SK-N-MC (cell line): ENCODE measurements at places on chromosomes 4 and X.
A peak's percentile ranks its signal among the peaks of the same experiment; 100 is the strongest.

- no peak for DNase-seq
These were observed 19.9 kb upstream of the ENPP6 start for GRCh38 chr4:184237612-184238011.

DNA sequence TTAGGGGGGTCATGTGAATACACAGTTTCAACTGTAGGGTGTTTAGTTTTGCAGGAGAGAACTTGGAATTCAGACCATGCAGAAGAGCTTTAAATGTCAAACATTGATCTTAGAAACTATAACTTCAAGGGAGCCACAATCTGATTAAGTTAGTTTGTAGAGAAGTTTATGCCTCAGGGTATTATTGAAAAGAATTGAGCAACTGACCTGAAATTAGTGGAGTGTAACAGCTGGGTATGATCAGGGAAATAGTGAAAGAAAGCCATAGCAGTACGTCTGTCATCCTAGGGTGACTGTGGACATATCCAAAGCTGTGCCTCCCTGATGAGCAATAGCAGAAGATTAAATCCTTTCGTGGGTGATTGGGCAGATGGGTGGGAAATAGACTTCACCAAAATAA is 63.8 kb downstream of the FAM47B start:
- DNase-seq, result no peak

DNA sequence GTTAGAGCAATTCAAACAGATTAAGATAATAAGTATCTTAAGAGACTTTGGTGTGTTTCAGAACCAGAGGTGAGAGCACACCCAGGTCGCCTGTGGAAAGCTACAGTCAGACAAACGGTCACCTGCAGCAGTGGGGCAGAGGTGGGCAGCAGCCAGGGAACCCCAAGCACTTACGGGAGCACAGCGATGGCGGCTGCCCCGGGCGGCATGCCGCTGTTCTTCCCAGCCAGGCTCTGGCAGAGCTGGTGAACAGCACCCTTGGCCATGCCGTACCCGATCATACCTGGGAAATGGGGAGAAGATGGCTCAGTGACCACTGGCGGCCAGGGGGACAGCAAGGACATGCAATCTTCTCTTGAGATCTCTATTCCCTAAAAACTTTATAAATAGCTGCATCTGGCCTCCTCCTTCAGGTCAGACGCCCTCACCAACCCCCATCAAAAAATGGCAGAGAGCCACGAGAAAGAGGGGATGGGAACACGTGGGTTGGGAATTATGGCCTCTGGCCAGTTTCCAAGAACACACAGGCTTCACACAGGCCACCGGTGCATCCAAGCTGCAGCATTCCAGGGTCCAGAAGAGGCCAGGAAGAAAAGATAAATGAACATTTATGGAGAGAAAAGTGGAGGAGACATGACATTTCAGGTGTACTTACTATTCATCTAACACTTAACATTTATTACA is 19.7 kb downstream of the QDPR start:
- no peak for DNase-seq

- DNase-seq, result no peak
These were observed 1.5 kb downstream of the N4BP2 start for GRCh38 chr4:40058121-40058520.

DNA sequence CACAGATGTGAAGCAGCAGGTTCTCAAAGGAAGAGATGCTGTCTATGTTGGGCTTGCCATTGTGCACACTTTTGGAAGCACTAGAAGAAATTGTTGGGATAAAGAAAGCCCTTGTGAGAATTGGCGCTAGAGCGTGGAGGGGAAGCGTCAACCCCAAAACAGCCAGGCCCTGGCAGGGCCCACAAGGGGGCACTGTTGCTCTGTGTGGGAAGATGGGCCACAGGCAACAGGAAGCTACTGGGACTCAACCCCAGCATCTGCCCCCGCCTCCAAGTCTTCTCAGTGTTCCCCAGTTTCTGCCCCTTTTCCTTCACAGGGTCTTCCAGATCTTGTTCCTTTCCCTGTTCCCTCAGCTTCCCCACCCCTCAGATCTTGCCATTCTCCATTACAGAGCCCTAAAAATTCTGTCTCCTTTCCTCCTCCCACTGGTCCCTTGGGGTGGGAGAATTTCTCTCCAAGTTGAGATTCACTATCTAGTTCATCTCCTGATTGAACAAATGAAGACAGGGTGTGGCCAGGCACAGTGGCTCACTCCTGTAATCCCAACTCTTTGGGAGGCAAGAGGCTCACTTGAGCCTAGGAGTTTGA is 85.5 kb downstream of the STARD8 start:
- peak; percentile 10 for DNase-seq

DNA sequence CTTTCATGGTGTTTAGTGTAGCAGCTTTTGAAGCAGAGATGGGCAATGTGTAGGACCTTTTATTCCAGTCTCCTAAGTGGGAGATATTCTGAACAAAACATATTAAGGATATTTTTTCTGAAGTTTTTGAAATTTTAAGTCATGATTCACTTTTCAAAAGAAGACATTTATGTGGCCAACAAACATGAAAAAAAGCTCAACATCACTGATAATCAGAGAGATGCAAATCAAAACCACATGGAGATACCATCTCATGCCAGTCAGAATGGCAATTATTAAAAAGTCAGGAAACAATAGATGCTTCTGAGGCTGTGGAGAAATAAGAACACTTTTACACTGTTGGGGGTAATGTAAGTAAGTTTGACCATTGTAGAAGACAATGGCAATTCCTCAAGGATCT is 76.0 kb downstream of the FAT4 start:
- no peak for DNase-seq

- no peak for DNase-seq
These were observed 17.4 kb upstream of the AFAP1 start for GRCh38 chr4:7956934-7957656.

DNA sequence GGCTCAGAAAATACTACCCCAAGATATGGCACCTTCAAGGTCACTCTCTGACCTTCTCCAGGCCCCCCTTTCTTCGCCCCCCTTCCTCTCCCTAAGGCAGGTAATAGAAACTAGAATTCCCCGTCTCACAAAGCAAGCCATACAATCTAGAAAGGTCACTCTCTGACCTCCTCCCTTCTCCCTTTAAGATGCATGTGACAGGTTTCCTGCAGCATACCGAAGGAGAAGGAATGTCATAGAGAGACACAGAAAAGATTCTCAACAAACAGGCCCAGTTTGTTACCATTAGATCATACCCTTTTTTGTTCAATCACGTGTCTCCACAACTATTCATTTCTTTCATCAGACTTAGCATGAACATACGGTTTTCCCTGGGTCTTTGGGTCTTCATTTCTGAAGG is 51.2 kb upstream of the RBMXL3 start:
- no peak for DNase-seq

- DNase-seq, result no peak
These were observed 50.3 kb downstream of the HTRA3 start for GRCh38 chr4:8319731-8320385.

GRCh38 chr4:67744561-67745283 is 9.5 kb downstream of the GNRHR start:
- DNase-seq, result no peak
